Hematopoietic multipotent progenitor cell treated with erythropoietin and hydrocortisone succinate and interleukin-3 and kit ligand, for 17 days (in vitro differentiated cells): ENCODE measurements at places on chromosomes 5 and 9.

- DNase-seq: no peak
Measured at GRCh38 chr9:123727332-123727731, 202.6 kb downstream of the DENND1A start.

DNA sequence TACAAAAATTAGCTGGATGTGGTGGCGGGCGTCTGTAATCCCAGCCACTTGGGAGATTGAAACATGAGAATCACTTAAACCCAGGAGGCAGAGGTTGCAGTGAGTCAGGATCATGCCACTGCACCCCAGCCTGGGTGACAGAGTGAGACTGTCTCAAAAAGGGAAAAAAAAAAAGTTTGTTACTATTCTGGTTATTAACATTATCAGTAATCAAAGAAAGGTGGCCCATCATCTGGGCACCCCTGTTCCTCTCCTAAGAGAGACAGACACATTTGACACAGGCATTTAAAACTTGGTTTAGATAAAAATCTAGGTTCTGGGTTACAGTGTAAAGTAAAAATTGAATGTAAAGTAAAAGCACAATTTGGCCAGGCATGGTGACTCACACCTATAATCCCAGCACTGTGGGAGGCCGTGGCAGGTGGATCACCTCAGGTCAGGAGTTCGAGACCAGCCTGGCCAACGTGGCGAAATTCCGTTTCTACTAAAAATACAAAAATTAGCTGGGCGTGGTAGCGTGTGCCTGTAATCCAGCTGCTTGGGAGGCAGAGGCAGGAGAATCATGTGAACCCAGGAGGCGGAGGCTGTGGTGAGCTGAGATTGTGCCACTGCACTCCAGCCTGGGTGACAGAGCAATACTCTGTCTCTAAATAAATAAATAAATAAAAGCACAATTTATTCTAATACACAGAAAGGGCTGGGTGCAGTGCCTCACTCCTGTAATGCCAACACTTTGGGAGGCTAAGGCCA is 16.7 kb upstream of the PHYHD1 start:
- no peak for DNase-seq

DNA sequence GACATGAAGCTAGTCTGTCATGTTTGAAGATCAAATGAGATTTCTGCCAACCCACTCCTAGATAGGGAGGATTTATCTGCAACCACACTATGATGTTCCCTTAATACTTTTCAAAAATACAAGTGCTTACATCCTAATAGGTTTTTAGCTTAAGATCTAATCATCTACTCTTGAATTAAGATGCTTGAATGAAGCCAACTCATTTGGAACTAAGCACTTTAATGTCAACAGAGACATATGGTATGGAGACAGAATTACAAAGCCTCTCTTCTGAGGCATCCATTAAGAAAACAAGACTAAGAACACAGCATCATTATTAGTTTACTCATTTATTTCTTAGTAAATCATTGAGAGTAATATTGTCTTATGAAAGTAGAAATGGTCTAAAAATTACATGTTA is 139.3 kb upstream of the NFIB start:
- no peak for DNase-seq

DNA sequence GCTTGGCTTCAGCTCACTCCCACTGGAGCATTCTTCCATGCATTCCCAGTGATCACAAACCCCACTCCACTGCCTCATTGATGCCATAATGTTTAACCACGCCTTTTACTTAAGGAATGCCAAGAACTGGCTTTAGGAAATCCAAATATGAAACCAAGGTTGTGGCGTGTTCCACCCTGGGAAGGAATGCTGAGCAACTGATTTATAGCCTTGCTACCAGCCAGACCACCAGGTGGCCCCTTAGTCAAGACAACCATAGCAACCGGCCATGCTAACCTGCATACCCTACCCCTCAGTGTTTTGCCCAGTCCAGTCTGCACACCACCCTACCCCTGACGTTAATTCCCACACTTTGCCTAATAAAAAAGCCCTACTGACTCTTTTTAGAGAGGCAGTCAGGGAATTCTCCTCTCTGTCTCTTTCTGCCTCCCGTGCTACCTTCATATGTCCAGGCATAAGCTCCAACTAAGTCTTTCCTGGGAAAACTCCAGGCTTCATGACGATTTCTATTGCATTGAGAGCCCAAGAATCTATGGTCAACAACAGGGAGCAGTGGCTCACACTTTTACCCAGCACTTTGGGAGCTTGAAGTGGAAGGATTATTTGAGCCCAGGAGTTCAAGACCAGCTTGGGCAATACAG is 27.0 kb upstream of the PRRC2B start:
- DNase-seq: no peak

- DNase-seq: no peak
Measured at GRCh38 chr9:121597698-121598166, 53.7 kb upstream of the DAB2IP start.

DNA sequence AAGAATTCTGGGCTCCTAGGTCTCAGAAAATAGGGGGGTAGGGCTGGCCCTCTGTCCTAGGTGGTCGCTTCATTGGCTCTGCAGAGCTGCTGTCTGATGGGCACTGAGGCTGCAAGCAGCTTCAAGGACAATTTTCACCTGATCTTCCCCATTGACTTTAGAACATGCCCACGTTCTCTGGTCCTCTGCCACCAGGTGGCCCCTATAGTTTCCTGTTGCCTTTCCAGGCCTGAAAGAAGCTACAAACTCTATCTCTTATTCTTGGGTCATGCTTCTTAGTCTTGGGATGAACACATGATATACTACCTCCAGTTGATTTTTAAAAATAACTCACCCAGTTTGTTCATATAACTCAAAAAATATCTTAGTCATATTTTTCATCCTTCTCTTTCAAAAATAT is 26.3 kb downstream of the SPZ1 start:
- DNase-seq: no peak

DNA sequence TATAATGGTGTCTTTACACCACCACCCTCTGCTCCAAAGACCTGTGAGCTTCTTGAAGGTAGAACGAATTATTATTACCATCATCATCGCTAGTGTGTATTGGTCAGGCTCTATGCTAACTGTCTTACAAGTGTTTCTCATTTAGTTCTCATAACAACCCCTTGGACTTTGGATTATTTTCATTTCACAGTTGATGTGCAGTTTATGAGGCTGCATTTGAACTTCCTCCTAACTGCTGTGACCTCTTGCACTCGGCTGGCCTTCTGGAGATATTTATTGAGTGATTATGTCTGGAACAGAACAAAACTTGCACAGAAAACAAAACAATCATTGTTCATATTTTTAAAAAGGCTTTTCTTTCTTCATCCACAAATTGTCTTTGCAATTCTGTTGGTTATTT is 306.3 kb upstream of the SGCD start:
- DNase-seq: no peak

- no peak for DNase-seq
Measured at GRCh38 chr9:80204054-80204453, 632.3 kb downstream of the TLE4 start.

- no peak for DNase-seq
Measured at GRCh38 chr9:96135076-96135752, 166.8 kb downstream of the HSD17B3 start.

DNA sequence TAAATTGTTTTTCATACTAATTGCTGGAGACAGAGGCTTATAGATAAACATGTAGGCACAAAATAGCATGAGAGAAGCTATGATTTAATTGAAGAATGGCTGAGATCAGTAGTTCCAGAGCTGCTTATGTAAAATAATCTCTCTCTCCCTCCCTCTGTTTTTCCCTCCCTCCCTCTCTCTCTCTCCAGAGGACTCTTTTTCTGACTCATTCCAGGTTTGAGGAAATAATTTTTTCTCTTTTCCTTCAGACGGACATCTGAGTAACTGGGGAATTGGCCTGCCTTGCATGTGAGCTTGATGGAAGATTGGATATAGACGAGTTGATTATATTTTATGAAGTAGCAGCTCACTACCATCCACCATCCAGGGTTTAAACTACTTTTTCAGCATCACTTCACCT is 35.5 kb downstream of the KCTD16 start:
- no peak for DNase-seq

DNA sequence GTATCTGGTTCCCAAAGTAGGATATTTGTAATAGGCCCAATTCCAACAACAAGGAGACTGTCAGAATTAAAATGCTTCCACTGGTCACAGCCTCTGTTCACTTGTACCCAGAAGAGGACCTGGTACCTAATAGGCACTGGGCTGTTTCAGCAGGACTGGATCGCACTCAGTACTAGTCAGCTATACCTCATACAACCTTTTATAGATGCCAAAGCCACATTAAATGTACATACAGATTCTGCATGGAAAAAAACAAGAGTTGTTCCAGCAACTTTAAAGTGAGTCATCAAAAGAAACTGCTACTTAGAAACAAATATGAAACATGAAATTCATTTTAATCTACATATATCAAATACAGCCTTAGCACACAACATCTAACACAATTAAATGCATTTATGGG is 87.5 kb downstream of the GPR21 start:
- DNase-seq: no peak

- DNase-seq: no peak
Measured at GRCh38 chr5:144117412-144117811, 53.0 kb downstream of the YIPF5 start.

DNA sequence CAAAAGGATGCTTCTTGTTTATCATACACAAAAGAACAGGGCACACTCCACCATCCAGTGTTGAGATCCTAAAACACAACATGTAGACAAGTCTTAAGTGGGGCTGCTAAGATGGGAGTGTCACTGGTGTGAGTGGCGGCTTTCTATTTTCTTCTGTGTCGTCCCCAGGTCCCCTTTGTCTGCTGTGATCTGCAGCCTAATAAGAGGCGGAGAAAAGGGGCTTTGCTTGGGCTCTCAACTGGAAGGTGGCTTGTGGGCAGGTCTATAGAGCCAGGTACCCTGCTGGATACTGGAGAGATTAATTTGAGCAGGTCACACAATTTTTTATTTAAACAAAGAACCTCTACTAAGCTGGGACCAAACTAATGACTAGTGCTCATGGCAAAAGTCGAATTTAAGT is 126.1 kb upstream of the SAP30L start:
- no peak for DNase-seq

DNA sequence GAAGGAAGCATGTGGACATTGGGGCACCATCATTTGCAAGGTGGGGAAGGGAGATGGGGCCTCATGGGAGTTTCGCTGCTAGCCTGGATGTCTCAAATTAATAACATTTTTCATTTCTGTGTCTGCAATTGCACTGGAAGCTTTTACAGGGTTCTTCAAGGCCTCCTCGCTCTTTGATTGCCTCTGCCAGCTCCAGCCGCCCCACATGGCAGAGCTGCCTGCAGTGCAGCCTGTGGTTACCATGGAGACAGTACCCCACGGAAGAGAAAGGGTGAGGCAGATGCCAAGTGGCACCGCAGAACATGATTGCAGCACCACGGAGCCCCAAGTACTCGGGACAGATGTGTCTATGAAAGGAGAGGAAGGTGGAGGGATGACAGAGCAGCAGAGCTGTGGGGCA is 25.4 kb downstream of the CTNND2 start:
- DNase-seq: no peak

DNA sequence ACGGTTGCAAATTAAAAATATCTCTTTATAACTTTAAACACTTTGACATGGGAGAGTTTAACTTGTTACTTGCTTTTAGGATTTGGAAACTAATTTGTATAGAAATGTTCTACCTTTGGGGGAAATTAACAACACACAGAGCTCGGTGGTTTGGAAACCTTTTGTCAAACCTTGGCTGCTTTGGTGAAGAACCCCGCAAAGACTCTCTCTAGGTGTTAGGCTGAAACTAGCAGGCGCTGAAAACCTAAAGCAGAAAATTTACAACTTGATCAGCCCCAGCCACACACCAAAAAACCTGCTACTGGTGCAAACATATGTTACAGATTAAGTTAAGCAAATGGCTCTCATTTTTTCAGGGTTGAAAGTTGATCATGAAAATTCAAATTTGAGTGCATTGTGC is 25.8 kb downstream of the NR2F1 start:
- DNase-seq: no peak

- no peak for DNase-seq
Measured at GRCh38 chr9:134236001-134236421, 71.6 kb upstream of the RNU6ATAC start.

- DNase-seq: no peak
Measured at GRCh38 chr9:105890046-105890822, 195.9 kb downstream of the TMEM38B start.

DNA sequence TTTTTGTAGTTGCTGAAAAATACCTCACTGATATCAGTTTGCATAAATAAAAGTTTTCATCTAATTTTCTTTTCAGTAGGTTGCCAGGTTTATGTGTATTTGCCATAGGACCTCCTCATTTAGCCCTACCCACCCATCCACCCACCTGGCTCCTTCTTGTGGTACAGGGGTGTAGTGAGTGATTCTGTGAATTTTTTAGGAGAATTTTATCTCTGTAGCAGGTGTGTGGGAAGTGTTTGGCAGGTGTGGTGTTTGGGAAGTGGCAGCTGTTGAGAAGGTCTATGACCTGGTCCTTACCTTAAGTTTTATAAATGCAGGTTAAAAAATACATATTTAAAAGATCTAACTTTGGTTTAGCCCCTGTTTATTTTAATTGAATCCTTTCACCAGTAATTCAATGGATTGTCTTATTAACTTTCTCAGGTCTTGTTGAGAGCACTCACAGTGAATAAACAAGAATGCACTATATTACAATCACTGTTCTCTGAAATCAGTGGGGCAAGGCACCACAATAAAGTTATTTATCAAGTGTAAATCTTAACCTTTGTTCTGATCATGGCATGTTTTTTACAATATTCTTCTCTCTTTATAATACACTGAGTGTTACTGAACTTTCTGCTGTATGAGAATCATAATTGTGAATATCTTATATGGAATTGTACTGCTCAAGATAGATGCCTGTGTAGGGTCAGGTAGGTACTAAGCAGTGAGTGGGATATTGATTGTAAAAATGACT is 189.1 kb downstream of the WDR70 start:
- no peak for DNase-seq

DNA sequence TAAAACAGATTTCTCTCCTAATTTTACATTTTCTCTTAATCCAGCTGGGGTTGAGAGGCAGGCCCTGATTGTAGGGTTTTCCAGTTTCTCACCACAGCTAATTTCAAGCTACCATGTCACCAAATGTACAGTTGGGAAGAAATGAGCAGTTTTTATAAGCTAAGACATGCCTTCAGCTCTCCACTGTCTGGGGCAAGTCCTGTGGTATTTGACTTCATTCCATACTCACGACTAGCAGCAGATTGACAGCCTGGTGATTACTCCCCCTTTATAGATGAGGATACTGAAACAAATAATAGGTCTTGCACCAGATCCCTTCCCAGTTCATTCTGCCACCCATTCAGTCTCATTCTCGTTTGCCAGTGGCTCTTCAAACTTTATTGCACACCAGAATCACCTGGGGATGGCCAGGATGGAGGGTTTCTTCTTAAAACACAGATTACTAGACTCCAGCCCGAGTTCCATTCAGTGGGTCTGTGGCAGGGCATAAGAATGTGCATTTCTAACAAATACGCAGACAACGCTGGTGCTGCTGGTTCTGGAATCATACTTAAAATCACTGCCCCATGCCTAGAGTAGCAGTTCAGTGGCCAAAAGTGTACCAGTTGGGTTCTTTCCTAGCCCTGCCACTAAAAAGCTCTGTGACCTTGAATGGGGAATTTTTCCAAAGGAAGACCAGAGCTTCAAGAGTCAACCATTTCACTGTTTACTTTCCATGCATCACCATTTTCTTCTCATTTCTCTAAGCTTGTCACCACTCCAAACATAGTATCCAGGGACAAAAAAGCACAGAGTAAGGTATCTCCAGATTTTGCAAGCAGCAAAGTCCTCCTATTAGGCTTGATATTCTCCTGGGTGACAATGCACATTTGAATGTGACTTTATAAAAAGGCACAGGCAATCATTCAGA is 64.3 kb downstream of the CSNK1A1 start:
- DNase-seq: no peak

GRCh38 chr5:153827397-153827796 is 211.3 kb downstream of the FAM114A2 start:
- no peak for DNase-seq
